Activated T-helper 2 cell treated with anti-CD3 and anti-CD28 coated beads, Interferon-gamma antibody, Interleukin-2, Interleukin-4, amounts not matched to agents 10 μg/mL and 5 μg/mL and 100 μg/mL, durations not matched to agents 14 hours and 24 hours and 36 hours (primary cell): ENCODE measurements at places on chromosomes 13 and 19.

DNA sequence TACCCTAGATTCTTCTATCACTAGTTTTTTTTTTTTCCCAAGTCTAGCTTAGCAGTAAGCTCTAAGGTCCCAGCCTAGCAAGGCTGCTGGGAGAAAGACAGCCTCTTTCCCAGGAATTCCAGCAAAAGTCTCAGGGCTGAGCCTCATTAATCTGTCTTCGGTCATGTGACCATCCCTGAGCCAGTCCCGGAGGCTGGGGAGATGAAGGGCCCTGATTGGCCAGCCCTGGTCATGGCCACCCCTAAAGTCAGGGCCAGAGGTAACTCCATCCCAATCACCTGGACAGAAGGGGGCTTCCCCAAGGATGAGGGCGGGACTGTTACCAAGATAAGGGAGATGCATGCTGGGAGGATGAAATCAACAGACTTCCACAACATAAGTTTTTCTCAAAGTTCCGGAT is 43.3 kb downstream of the CCNE1 start:
- no peak for DNase-seq

DNA sequence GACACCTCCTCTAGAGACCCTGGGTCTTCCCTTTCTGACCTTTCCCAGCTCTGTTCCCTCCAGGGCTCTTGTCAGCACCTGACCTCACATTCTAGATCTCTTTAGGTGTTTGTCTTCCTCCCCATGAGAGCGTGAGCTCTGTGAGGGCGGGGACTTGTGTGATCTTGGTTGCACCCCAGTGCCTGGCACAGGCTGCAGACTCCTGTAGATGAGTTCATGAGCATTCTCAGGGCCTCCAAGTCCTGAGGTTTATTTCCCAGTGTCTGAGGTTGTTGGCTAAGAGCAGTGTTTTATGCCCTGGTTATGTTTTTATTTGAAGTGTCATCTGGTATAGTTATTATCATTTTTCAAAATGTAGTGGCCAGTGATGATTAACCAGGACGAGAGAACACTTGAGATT is 596 bp downstream of the CEACAM4 start:
- no peak for DNase-seq

DNA sequence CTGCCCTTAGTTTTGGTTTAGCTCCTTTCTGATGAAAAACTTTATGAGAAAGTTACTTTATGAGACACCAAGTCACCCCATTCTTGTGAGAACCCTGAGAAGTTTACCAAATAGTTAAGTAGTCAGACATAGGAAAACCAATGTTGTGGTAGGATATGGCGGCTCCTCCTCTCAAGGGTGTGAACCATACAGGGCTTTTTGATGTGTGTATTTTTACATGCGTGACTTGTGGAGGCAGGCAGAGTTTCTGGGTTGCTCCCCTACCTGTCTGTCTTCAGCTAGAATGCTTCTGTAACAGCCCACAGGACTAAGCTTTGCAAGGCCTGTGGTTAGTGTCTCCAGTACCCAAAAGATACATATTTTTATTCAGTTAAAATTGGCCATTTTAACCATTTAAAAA is 18.3 kb downstream of the UBAC2 start:
- peak; percentile 64 for DNase-seq

DNA sequence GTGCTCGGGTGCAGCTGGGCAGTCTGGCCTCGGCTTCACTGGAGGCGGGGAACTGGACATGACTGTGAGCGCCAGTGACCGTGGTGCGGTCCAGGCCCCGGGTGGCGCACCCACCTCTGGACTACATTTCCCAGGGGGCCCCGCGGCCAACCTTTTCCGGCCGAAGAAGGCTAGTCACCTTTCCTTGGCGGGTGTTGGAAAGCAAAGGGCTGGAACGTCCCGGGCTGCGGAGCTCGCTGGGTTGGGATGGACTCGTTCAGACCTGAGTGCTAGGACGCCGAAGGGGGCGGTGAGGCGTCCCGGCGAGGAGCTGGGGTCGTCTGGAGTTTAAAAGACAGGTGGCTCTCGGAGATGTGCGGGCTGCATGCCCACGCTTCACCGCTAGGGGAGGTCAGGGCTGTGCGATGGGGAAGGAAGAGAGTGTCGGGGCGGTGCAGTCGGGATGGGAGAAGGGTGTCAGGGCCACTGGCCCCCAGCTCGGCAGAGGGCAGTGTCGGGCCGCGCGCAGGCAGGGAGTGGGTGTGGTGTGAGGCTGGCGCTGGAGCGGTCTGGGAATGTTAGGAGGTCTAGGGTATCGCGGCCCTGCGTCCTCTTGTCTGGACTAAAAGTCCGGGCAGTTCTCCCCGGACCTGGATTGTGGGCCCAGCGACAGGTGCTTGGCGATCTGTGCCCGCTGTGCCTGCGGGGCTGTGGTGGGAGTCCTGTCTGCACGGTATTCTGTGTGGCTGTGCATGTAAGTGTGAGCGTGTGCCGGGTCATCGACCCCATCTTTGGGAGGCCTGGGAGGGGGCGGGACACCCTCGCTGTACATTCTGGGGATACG is 57.1 kb downstream of the ZNF568 start:
- peak; percentile 58 for DNase-seq

DNA sequence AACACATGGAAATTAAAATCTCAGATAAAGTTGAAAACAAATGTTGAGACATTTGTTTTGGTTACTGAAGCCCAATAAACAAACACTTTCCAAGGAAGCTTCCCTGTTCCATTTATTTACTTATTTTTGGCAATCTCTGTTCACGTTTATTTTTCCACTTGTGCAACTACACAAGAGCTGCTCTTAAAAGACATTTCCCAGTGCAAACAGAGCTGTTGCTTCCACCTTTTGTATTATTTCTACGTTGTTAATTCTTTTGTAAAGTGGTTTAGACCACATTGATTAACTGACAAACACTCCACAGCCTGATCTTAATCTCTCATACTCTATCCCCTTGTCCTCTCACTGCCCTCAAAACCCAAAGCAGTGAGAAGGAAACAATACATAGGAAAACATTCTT is 757.6 kb downstream of the LIG4 start:
- no peak for DNase-seq

DNA sequence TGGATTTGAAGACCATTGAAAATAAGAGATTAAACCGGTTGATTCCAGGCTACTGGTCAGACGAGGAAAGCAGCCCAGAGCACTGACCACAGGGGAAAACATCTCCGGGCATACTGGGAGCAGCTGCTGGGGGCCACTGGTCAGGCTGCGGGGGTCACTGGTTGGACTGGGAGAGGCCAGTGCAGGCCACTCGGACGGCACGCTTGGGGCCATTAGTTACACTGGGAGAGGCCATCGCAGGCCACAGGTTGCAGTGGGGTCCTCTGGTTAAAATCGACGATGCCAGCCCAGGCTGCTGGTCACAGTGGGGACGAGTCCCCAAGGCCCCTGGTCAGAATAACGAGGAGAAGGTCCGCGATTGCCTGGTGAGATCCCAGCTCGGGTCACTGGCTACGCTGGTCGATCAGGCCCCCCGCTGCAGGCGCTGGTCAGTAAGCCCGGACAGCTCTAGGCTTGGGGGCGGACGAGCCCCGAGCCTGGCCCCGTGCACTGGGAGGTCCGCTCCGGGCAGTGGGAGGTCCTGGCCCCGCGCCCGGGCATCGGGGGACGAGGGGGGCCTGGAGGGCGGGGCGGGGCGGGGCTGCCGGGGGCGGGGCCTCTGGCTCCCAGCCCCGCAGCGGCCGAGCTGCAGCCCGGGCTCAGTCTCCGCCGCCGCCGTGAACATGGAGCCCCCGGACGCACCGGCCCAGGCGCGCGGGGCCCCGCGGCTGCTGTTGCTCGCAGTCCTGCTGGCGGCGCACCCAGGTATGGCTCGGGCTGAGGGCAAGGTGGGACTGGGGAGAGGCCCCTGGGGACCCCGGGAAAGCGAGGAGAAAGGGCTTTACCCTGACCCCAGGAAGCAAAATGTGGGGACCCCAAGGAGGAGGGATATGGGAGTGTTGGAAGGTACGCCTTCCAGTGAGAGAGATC is at the start of gene BCAM:
Gene BCAM (plus strand): TSS at position 641 of the 909 bp plus-strand sequence. CDS start 22 bp downstream, at position 663.
- no peak for DNase-seq

DNA sequence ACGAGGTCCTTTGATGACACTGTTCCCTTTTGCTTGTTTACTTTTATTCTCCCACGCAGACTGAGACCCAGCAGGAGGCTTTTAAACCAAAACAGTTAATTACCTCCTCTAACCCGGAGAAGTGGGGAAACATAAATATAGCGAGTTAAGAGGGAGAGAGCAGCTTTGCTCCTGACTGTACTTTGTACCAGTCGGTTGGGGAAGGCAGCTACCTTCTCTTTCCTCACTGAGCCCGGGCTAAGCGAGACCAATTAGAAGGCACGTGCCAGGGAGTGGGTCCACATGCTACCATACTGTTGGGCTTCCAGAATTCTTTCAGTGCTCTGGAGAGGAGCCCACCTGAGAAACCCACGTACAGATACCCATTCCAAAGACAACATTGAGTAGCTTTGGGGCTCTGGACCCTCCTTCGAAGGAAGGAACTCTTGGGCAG is 124.2 kb downstream of the ZIC5 start:
- DNase-seq: no peak

GRCh38 chr13:27044837-27045570 is 126.6 kb downstream of the USP12 start:
- peak; percentile 26 for DNase-seq

DNA sequence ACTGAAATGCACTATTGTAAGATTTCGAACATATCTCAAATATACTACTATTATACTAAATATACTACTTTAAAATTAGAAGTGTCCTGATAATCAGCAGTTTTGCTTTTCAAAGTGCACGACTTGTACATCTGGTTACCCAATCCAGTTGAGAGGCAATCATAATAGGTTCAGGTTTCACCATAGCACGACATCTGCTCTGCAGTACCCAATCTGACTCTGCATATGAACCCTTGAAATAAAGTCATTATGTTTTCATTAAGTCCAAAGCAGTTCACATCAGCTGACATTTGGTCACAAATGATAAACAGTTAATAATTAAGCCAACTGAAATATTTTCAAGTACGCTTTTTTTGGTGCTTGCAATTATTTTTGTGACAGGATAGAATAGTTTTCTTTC is 90.6 kb downstream of the PCDH9 start:
- no peak for DNase-seq

GRCh38 chr13:37074703-37075102 is 15.2 kb upstream of the SUPT20H start:
- DNase-seq: no peak

DNA sequence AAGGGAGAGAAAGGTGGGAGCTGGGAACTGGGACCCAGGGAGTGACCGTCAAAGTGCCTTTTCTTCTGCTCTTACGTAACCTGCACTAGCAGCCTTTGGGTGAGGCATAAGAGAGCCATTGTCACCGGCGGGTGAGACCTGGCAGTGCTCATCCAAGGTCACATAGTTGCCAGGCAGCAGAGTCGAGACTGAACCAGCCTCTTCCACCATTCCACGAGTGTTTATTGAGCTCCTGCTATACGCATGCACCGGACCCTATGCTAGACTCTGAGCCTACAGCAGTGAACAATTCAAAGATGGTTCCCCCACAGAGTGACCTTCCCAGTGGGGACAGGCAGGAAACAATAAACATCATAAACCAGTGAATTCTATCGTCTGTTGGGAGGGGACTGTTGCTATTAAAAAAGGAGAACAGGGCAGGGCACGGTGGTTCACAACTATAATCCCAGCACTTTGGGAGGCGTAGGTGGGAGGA is 18.6 kb upstream of the STRN4 start:
- DNase-seq: no peak

DNA sequence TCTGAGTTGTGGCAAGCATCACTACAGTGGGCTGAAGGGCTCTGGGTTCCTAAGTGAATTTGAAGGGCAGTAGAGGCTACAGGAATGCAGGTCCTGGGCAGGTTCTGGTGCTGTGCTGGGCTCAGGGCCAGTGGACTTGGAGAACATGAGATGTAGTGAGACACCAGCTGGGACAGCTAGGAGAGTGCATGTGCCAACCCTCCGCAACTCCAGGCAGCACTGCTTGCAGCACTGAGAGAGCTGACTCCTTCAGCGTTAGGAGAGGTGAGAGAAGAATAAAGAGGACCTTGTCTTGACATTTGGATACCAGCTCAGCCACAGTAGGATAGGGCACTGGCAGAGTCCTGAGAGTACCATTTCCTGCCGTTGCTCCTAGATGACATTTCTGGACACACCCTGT is 739.9 kb upstream of the PRR20A start:
- no peak for DNase-seq

DNA sequence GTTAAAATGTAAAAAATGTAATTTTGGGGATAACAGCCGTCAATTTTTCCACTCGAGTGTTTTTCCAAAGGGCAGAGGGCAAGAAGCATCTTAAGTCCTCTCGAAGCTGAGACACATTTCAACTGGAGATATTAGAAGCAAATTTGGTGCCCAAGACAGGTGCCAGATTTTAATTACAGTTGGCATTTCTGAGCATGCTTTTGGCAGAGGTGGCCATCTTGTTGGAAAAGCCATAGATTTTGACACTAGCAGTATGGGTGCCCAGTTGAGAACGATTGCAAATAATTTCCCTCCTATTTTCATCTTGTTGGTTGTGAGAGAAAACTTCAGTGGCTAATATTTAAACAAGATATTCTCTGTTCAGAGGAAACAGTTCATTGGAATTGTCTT is 146.3 kb downstream of the TM9SF2 start:
- DNase-seq: no peak

- DNase-seq: no peak
These were observed 52.8 kb downstream of the GADD45B start for GRCh38 chr19:2528675-2529101.

DNA sequence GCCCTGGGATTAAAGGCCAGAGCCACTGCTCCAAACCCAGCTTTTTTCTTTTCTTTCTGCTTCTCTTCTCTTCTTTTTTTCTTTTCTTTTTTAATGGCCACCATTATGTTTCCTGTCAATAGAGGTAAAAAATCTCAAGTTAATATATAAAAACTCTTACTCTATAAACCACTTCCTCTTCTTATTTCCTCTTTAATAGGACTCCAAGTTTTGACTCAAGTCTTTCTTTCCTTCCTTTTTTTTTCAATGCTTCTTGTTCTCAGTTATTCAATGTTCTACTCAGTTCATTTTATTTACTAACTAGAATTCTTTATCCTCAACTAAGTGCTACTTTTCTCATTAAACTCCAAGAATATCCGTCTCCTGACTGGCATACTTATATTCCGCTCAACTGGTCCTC is 27.1 kb upstream of the MYCBP2 start:
- DNase-seq: no peak

DNA sequence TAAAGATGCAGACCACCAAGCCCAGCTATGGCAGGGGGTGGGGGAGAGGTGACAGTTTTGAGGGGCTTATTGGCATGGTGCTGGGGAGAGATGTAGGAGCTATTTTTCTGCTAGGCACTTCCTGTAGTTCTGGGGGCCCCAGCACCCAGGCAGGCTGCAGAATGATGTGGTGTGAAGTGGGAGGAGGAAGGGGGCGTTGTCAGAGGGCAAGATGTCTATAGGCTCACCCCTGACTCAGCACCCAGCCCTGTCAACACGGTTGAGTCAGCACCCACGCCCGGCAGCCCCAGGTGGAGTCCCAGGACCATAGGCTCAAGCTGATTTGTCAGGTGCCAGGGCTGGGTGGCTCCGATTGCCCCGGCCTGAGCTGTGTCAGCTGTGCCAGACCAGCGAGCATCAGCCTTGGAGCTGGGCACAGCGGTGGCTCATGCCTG is 5.8 kb downstream of the KLF2 start:
- DNase-seq: peak; percentile 90

GRCh38 chr13:32125221-32125689 is 93.7 kb downstream of the FRY start:
- no peak for DNase-seq

- DNase-seq: no peak
These were observed 185.3 kb downstream of the EFNB2 start for GRCh38 chr13:106350208-106350607.
